ENCODE measurements at places on chromosomes 12 and 14. TPM values are rescaled to one million over a fixed set of nuclear protein-coding genes. Genes with fewer than 3 reads are reported as not detected.

DNA sequence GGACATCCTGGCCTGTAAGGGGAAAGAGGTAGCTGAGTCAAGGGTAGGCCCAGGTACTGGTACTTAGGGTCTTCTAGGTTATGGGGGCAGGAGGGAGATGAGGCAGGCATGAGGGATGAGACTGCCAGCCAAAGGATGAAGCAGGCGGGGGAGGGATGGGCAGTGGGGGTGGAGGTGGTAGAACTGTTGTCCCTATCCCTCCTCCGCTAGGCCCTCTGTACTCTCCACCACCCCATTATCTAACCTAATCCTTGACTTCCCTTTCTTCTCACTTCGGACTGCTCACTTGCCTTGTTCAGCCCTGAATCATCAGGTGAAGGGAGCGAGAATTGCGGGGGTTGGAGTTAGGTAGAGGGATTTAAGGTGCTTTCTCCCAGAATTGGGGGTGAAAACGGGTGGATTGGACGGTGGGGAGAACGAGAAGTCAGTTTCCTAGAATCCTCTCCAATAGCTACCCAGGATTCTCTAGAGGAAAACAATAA lies 562 bp downstream of the PAN2 start:
- DNase-seq, result no peak
- H3K4me1 ChIP-seq, result peaks cover 7% of the 10 kb centered on the region
- H3K4me3 ChIP-seq, result peak overlapping the region; percentile 93
- H3K36me3 ChIP-seq, result no peaks in the 10 kb centered on the region
- H3K27me3 ChIP-seq, result peaks cover 3% of the 10 kb centered on the region

DNA sequence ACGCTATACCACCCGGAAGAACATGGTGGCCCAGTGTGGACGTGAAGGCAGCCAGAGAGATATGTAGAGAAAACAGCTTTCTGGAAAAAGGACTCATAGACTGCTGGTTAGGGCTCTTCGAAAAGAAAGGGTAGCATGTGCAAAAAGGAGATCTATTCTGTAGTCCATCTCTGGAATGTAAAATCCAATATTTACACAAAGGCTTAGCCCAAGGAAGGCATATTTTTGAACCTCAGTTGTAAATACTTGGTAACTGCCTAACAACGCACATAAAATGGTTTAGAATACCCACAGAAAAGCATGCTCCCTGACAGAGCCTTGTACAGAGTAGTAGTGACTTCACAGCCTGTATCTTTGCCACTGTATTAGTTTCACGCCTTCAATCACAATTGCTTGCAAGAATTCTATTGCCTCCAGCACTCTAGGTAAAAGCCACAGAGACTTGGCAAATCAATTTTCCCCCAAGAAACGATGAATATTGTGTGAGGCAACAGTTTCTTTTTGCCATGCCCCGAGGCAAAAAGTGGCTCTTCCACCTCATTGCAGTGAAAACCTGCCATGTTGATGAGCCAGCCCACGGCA lies 59.2 kb downstream of the TRIM9 start:
- no peak overlapping the region for H3K4me3 ChIP-seq
- H3K27me3 ChIP-seq, result no peaks in the 10 kb centered on the region
- no peaks in the 10 kb centered on the region for H3K4me1 ChIP-seq

The NFATC4 gene
- 11.4 TPM for total RNA-seq

The MAP3K9 gene
- total RNA-seq, result 20.0 TPM

Data from glutamatergic neuron (in vitro differentiated cells).